NCI-H510A (cell line): ENCODE measurements at places on chromosomes 12 and 14.

DNA sequence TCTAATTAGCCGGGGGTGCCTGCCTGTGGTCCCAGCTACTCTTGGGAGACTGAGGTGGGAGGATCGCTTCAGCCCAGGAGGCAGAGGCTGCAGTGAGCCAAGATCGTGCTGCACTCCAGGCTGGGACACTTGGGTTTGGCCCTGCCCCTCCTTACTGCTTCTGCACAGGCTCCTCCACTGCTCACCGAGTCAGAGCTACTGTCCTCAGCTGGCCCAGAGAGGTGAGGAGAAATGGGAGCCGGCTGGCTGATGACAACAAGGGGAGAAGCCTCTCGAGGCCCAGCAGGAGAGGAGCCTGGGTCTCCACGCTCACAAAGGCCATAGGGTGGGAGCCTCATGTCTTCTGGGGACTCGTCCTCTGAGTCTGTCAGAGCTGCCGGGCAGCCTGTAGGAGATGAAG is 13.7 kb downstream of the CALCOCO1 start:
- DNase-seq: no peak

- peak; percentile 87 for DNase-seq
Observed at GRCh38 chr14:31420319-31421111, at the start of gene HEATR5A. Gene HEATR5A, minus strand, starts transcription at chr14:31420550. Its CDS starts 17,575 bp downstream, at chr14:31402975.

- no peak for DNase-seq
Observed at GRCh38 chr12:82019533-82019932, 260.4 kb upstream of the PPFIA2 start.

DNA sequence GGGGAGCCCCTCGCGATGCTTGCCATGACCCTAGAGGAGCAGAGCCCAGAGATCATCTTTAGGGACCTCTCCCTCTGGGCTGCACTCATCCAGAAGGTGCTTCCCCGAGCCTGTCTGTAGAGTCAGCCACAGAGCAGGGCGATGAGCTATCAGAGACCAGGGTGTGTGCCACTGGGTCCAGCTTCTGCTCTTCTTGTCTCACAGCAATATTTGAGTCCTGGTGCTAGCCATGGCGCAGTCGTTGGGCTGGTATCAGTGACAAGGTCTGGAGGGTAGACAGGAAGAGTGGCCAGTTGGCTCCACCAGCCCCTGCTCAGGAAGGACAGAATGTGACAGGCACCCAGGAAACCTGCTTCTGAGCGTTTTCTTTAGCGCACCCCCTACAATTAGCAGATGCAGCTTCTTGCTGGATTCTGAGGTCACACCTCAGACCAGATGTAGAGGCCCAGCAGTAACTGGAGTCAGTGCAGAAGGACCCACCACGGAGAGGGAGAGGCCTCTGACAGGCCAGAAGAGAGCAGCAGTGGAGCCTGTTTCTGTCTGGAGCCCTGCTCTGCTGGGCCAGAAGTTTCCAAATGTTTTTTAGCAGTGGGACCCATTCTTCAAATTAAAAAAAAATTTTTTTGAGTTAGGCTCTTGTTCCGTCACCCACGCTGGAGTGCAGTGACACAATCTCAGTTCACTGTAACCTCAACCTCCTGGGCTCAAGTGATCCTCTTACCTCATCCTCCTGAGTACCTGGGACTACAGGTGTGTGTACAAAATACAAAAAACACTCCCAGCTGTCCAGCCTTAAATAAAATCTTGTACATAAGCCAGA is 23.7 kb downstream of the ANKRD9 start:
- no peak for DNase-seq

DNA sequence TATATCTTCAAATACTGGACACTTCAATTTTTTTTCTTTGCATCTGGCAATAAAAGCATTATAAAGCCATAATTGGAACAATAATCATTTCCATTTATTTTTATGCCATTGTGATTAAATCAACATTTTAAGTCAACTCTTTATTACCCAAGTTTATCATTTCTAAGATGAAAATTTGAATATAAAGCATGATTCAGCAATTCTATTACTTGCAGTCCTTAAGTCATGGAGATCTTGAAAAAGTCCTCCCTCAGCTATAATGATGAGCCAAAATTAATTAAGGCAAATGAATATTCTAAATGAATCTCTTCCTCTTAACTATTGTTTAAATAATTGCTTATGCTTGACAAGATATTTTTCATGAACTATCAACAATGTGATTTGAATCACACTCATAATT is 65.7 kb downstream of the LIN7A start:
- DNase-seq: no peak

- DNase-seq: no peak
Observed at GRCh38 chr12:123286652-123287373, 15.2 kb upstream of the CDK2AP1 start.

DNA sequence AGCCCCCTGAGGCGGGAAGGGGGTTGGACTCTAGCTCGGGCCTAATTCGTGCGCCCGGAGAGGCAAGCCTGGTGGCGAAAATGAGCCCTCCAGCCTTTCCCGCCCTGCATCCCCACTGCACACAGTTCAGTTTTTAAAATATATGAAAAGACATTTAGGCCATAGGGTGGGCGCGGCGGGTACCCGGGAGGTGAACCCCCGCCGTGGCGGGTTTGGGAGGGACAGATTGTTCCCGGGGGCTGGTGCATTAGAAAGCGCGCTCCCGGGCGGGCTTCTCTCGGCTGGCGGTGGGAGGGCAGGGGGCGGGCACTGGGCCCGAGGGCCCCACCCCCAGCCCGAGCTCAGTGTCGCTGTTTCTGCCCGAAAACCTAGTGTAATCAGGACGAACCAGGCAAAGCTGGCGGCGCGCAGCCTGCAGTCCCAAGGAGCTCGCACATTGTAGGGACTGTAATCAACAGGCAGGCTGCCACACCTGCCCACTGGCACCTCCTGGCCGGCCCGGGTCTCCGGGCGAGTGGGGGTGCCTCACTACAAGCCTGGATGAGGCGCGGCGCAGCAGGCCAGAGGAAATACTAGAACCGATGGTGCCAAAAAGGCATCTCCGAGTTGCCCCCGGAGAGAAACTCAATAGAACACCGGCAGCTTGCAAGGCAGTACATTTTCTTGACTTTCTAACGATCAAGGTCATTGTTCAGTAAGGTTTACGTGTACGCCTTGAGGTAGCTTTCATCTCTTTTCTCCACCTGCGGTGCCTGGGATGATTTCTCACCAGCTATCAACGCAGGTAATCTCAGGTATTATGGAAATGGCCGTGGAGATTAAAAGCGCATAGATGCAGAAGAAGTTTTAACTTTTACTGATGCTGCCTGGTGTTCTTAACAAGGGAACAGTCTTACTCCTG is 764 bp upstream of the SPTB start:
- peak; percentile 65 for DNase-seq

- no peak for DNase-seq
Observed at GRCh38 chr12:56330936-56331490, 2.8 kb downstream of the PAN2 start.

DNA sequence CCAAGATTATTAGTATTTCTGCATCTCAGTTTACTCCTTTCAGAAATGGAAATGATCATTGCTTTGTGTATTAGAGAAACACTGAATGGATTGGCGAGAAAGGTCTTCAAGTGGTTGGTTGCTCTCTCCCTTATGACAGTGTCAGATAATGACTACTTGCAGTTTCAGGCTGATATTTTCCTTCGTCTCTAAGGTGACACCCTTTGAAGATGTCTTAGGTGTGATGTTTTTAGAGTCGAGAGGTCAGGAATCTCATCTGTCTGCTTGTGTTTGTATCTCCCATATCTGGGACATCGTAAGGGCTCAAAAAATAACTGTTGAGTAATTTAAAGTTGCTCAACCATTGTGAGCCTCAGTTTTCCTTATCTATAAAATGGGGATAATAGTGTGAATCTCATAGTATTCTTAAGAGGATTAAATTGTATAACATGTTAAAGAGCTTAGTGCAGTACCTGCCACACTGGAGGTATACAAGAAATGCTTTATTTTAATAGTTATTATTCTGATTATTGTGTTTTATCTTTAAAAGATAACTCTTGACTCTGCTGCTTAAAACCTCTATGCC is 40.1 kb downstream of the NPAS3 start:
- DNase-seq: no peak

DNA sequence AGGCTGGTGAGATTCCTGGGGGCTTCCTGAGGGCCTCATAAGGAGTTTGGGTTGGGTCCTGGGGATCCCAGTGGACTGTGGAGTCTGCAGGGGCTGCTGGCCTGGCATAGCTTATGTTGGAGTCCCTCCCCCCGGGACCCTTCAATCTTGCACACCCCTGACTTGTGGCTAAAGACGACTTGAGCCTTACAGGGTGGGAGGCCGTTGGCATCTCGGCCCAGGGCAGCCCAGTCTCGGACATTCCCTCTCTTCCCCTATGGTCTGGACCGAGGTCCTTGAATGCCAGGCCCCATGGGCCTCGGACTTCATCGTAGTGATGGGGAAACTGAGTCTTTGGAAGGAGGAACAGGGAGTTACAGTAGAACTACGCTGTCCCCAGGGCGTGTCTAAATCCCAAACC is 12.5 kb downstream of the RTL1 start:
- DNase-seq: no peak

DNA sequence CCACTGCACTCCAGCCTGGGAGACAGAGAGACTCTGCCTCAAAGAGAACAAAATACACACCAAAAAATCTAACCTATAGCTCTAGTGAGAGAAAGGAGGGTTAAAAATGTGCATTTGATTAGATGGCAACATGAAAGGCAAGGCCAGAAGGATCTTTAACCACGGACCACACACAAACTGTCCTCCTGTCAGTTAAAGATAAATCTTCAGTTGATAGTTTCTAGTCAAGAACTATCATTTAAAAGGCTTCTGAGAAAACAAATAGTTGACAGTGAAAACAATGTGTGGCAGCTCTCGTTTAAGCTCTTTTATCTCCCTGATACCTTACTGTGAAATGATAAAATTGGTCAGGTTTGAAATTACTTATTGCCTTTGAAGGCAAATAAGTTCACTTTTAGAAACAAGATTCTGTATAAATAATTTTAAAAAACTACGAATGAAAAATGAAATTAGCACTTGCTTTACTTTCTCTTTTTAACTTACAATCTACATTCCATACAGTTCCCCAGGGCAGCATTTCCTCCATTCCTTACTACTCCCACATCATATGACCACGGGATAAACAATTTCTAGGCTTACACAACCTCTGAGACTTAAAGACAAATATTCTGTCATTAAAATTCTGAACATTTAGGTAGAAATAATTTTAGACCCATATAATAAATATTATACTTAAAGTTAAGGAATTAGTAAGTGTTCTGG is 71.4 kb upstream of the GNPNAT1 start:
- no peak for DNase-seq

DNA sequence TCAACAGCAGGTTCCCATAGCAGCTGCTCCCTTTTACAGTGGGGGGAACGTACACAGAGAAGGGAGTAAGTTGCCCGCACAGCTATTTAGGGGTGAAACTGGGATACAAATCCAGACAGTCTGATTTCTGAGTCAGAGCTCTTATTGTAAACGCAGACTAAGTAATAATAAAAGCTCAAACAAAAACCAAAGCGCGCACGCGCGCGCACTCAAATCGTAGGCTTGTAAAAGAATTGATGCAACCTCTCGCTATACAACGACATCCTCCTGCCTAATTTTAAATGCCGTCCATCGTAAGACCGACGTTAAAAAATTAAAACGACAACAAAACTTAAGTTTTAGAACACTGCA is 747 bp upstream of the DACT1 start:
- DNase-seq: no peak

- DNase-seq: no peak
Observed at GRCh38 chr14:29868000-29868399, 59.6 kb downstream of the PRKD1 start.

DNA sequence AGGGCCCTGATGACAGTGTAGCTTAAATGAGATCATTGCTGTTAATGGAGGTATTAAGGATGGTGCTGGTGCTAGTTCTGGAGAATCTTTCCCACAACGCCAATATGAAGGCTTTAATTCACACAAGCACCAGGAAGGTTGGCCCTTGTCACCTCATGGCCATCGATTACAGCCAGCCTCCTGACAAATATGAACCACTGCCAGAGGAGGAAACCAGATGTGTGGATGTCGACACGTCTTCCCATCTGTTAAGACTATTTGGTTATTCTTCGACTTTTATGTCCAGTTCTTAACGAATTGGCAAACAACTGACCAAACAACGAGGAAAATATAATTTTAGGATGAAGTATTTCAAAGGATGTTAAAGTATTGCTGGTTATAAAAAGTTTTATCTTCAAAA is 79.5 kb downstream of the PIK3C2G start:
- DNase-seq: no peak

GRCh38 chr12:97601934-97602720 is 139.5 kb downstream of the RMST start:
- no peak for DNase-seq

- DNase-seq: no peak
Observed at GRCh38 chr14:95518045-95518751, 1.7 kb upstream of the SYNE3 start.

GRCh38 chr14:51682411-51682810 is 30.7 kb downstream of the FRMD6 start:
- no peak for DNase-seq
